ENCODE measurements at places on chromosomes 16 and 17.

GRCh38 chr17:8210761-8211458 is 535 bp upstream of the AURKB start:
- DNase-seq: no peak

DNA sequence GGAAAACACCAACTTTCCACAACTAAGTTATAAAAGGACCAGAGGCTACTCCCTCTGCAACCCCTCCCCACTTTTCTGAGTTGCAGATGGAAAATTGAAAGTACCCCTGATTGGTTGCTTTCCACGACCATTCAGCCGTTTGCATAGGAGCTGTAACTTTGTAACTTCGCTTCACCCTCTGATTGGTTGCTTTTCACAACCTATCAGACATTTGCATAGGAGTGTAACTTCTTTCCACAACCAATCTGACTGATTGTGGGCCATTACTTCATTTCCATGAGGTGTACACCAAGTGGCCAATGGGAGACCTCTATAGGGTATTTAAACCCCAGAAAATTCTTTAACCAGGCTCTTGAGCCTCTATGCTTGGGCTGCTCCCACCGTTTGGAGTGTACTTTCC is 644.1 kb downstream of the WWOX start:
- DNase-seq: no peak

DNA sequence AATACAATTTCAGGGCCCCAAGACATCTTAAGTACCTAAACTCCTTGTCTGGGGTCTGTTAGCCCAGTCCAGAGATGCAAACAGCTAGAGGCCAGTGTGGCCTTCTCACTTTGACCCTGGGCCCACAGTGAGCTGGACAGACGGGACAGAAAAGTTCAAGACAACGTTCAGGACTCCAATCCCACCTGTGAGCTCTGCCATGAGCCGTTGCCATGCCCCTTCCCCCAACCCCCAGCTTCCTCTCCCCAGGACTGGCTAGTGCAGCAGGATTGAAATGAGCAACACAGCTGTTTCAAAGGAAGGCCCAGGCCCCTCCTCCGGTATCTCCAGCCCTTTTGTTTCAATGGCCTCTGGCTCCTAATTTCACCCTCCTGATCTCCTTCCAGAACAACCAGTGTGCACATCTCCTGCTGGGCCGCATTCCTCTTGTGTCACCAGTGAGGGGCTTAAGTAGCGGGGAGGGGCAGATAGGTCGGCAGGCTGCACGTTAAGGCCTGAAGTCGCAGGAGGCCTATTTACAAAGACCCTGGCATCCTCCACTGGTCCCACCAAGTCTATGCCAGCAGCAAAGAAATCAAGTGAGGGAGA is 11.3 kb downstream of the AXIN2 start:
- no peak for DNase-seq

DNA sequence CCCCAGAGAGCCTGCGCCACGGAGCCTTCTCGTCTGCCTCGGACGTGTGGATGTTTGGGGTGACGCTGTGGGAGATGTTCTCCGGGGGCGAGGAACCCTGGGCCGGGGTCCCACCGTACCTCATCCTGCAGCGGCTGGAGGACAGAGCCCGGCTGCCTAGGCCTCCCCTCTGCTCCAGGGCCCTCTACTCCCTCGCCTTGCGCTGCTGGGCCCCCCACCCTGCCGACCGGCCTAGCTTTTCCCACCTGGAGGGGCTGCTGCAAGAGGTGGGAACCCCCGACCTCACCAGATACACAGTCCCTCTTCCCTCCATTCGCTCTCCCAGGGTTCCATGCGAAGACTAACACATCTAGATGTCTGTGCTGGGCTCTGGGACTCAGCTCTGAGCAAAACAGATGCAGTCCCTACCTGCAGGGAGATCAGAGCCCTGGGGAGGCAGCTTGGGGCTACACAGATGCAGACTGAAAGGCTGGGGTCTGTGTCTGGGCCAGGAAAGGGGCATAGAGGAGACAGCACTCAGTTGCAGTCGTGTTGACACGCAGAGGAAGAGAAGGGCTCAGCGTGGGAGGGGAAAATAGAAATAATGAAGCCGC is 3.7 kb downstream of the TNK1 start:
- peak; percentile 11 for DNase-seq

GRCh38 chr16:84599521-84600202 is 18.2 kb downstream of the COTL1 start:
- DNase-seq: no peak

- no peak for DNase-seq
These were observed 51.5 kb upstream of the EMP2 start for GRCh38 chr16:10631886-10632285.

DNA sequence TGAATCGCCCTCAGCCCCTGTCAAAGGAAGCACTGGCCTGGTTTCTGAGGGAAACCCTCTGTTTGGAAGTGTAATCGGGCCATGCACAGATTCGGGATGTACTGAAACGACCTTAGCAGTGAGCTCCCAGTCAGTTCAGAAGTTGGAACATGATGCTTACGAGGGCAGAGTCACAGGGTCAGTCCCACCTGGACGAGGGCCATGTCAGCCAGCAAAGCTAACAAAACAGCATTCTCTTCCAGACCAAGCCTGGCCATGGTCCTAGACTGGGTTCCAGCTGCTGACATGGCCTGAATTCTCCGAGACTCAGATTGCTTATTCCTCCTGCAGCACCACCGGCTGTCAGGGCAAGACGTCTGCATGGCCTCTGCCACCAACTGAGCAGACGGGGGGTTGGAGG is 192.2 kb upstream of the WSCD1 start:
- DNase-seq: no peak

DNA sequence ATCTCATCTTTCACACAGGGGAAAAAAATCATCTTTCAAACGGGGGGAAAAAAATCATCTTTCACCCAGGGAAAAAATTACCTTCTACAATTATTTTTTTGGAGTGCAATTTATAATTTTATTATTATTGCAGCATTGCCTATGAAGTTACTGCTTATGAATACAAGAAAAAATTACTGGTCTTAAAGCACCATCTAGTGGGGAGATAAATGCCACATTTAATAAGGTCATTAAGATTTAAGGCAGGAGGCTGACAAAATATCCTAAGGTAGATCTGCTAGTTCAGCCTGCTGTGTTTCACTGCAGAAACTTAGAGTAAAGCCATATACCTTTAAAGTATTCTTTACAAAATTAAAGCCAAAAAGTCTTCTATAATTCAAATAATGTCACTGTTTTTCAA is 13.7 kb downstream of the SHCBP1 start:
- DNase-seq: no peak

GRCh38 chr17:27512511-27513346 is 56.5 kb downstream of the KSR1 start:
- no peak for DNase-seq

DNA sequence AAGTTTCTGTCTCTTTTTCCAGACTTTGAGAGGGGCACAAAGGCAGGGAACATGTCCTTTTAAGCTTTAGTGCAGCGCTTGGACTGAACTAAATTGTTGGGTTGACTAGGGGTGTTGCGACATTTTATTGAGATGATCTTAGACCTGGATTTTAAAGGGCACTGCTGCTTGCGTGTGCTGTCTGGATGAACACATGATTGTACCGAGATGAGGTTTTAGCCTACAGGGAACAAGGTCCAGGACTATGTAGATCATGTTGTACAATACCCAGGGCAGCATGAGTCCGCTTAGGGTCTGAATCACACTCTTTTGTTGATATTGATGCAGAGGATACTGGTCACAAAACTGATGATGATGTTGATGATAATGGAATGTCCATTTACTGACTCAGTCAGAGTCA is 5.2 kb upstream of the RGS9 start:
- DNase-seq: no peak

GRCh38 chr16:51181503-51181811 is 30.4 kb upstream of the SALL1 start:
- no peak for DNase-seq

DNA sequence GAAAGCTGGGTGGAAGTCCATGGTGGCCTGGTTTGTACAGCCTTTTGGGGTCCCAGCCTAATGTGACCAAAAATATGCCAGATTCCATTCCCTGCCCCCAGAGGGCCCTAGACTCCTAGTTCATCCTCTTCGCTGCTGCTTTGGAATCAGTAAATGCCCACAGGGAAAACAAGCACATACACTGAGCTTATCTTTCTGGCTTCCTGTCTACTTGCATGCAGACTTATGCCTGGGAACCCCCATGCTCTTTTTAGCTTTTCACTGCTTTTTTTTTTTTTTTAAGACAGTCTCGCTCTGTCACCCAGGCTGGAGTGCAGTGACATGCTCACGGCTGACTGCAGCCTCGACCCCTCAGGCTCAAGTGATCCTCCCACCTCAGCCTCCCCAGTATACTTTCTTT is 6.2 kb upstream of the CD300LG start:
- no peak for DNase-seq

DNA sequence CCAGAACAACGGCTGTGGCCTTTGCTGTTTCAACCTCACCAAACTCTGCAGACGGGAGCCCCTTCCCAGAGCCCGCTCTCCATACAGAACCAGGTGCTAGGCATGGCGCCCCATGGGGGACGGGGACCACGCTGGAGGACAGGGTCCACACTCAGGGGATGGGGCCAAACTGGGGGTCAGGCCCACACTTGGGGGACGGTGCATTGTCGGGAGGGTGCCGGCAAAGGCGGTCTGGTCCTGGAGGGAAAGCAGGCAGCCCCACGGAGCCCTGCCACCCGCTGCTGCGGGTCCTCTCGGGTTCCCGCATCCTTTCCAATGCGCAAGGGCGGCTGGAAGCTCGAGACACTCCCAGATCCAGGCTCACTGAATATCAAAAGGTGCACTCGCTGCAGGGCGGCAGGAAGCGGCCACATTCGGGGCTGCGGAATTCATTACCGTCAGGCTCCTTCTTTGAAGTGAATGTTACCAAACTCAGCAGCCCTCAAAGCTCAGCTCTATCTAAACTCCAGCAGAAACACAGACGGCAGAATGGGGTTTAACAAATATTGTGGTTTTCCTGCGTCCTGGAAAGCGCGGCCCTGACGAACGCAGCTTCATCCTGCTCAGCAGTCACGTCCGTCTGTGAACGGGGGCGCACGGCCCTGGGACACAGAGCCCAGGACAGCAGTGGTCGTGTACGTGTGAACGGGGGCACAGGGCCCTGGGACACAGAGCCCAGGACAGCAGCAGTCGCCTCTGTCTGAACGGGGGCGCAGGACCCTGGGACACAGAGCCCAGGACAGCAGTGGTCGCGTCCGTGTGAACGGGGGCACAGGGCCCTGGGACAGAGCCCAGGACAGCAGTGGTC is 41.3 kb downstream of the LMF1 start:
- no peak for DNase-seq

GRCh38 chr17:7024402-7024785 is 1.5 kb downstream of the BCL6B start:
- DNase-seq: no peak

DNA sequence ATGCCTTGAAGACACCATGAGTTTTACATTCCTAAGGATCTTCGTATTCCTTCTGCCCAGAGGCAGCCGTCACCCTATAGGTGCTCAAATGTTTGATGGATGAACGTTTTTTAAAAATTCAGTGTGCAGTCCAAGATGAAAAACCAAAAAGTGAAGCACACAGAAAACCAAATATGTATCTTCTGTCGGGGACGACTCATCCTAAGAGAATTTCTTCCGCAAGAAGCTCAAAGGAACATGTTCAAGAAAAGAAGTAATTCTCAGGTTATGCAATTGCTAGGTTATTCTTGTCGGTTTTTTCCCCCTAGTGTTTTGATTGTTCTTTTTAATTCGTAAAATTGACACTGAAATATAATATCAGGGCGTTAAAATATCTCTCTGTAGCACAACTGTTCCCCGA is 1.4 kb downstream of the CENPV start:
- DNase-seq: no peak

- no peak for DNase-seq
These were observed 119.4 kb downstream of the SOCS1 start for GRCh38 chr16:11136600-11136999.
